ENCODE measurements at places on chromosomes 13 and 19.

DNA sequence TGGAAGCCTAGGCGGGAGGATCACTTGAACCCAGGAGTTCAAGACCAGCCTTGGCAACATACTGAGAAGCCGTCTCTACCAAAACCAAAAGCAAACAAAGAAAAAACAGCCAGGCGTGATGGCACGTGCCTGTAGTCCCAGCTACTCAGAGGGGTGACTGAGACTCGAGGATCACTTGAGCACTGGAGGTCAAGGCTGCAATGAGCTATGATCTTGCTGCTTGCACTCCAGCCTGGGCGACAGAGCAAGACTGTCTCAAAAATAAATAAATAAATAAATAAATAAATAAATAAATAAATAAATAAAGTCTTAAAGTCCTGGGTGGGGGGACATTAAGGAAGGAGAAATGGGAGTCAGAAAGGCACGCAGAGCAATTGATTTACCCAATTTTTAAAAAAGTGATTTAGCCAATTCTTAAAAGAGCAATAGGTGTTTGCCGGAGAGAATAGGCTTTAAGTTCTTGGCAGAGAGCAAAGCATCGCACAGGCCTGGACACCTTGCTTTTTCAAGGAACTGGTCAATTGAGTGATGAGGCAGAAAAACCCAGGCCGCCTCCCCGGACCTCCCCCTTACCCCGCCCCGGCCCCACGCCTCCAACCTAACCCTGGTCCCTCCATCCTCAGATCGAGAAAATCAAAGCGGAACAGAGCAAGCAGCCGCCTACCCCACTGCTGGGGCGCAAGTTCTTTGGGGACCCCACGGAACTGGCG, 9.5 kb upstream of the SHKBP1 start:
- no peak for DNase-seq

DNA sequence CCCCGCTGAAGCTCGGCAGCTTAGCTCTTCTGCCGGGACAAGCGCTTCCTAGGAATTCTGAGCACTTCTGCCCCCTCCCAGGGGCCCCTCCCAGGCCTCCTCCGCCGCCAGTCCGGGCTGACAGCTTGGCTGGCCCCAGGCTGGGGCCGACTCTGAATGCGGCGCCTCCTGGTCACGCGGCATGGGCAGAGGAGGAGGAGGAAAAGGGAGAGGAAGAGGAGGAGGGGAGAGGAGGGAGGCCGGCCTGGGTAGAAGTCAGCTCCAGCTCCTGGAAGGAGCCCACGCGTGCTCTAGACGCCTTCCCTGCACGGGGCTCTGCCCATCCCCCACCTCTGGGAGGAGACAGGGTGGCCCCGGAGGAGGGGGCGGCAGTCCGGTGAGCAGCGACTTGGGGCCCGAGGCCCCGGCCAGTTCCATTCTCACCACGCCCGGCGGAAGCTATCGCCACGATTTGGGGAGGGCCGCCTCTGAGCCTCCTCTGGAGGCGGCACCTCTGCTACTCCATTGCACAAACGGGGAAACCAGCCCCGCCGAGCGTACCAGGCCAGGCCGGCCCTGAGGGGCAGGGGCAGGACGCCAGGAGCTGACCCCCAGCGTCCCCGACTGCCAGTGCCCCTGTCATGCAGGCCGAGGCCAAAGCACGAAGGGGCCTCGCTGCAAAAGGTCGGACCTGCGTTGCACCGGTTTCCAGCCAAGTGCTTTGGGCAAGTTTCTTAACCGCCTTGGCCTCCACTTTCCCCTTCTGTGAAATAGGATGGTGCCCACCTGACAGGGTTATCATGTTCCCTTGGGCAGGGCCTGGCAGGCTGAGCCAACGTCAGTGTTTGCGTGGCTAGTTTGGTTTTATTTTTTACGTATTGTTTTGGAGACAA, 31.6 kb downstream of the CCNE1 start:
- DNase-seq = no peak

- DNase-seq = no peak
Measured at GRCh38 chr13:28478127-28478526, 16.8 kb downstream of the FLT1 start.

DNA sequence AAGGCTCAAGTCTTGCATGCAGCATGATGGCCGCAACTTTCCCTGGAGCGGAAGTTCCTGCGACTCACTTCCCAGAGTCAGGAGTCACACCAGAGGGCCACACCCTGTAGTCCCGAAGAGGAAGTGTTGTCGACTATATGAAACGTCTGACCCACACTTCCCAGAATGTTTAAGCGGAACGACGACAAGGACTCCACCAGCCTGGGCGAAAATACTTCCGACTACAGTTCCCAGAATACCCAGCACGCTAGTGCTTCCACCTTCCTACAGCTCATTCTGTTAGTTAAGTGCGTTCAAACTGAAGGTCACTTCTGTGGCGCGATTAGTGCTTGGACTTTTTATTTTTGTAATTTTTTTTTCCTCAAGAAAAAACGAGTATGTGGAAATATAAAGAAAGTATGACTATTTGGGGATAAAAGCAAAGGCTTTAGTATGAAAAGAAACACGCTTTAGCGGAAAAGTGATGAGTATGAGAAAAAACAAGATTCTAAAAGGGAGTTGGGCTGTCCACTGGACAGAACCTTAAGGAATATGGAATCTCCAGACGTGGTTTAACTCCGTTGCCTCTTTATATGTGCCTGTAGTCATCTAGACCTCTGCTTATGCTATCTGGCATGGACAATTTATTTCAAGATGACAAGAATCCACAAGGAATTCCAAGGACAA, 15.5 kb upstream of the ZNF112 start:
- no peak for DNase-seq
